Stimulated activated CD4-positive, alpha-beta T cell treated with anti-CD3 and anti-CD28 coated beads, Interleukin-1b, Interleukin-23, amount 100 ng/mL, for 48 hours (primary cell): ENCODE measurements at places on chromosomes 13 and 19.

- DNase-seq = no peak
These were observed 34.9 kb upstream of the TPP2 start for GRCh38 chr13:102561933-102562332.

DNA sequence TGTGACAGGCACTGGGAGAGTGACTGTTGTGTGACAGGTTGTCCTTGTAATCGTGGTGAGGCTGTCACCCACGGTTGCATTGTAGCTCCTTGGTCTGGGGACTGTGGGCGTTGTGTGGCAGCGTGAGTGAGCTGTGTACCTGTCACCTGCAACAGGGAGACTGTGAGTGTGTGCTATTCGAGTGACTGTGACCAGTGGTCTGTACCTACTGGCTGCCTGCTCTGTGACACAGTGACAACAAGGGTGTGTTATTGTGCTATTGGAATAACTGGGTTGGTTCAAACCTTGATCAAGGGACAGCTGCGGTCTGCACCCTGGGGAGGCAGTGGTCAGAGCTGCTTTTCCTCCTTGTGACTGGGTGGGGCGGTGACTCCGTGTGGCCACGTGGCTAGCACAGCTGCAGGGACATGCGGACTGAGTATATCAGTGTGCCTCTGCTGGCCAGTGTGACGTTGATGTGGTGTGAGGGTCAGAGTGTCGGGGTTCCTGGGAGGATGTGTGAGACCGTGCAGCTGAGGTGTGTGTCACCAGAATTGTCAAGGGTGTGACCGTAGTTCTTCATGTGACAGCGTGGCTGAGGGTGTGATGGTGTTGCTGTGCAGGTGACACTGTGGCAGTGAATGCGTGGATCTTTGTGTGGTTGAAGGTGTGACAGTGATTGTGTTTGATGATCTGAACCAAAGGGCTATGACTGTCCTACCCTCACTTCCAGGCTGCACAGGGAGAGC, 10.1 kb upstream of the NFIX start:
- no peak for DNase-seq

- no peak for DNase-seq
These were observed 35.1 kb upstream of the FBXL3 start for GRCh38 chr13:77062097-77062496.

DNA sequence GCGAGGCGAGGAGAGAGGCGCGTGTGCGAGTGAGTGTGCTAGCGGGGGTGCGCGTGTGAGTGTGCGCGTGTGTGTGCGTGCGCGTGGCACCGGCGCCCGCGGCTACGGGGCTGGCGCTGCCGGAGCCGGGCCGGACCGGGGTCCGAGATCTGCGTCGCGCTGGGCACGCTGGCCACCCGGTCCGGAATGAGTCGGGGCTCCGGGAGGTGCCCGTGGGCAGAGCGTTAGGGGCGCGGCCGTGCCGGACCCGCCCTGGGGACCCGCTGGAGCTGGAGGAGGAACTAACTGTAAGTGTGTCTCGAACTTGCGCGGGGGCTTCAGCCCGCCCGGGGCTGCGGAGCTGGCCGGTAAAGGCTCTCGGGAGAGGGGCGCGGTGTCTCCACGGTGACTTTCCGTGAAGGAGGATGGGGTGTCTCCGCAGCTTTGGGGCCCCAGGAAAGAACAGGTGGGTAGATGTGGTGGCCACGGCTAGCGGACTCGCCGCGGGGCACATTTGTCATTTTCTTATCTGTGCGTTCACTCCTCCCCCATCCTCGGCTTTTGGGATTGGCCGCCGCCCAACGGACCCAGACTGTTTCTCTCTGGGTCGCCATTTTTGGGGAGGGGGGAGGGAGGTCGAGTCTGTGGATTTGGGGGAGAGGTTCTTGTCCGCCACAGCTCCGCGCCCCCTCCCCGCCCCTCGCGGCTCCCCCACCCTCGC, 10.1 kb upstream of the SOX1 start:
- no peak for DNase-seq

GRCh38 chr13:32010136-32010535, 21.4 kb upstream of the FRY start:
- DNase-seq = no peak
